ENCODE measurements at places on chromosomes 1 and 21. TPM values are rescaled to one million over a fixed set of nuclear protein-coding genes. Genes with fewer than 3 reads are reported as not detected.

- no peak overlapping the region for H3K27ac ChIP-seq
- H3K27me3 ChIP-seq: no peaks in the 10 kb centered on the region
- H3K4me3 ChIP-seq: no peak overlapping the region
- no peaks in the 10 kb centered on the region for H3K36me3 ChIP-seq
- DNase-seq: no peak
- H3K4me1 ChIP-seq: no peaks in the 10 kb centered on the region
Measured at GRCh38 chr1:119882132-119883049, 13.9 kb downstream of the ADAM30 start.

- H3K36me3 ChIP-seq: no peaks in the 10 kb centered on the region
- H3K4me3 ChIP-seq: no peak overlapping the region
- no peaks in the 10 kb centered on the region for H3K4me1 ChIP-seq
- no peak for DNase-seq
- H3K27ac ChIP-seq: no peak overlapping the region
Measured at GRCh38 chr1:97610748-97611147, 310.1 kb downstream of the DPYD start.

The PRAMEF33 gene
- not detected for polyA plus RNA-seq

The RPE65 gene
- not detected for polyA plus RNA-seq

GRCh38 chr1:235584973-235585372 is 64.6 kb downstream of the GNG4 start:
- H3K4me1 ChIP-seq: no peaks in the 10 kb centered on the region
- no peak overlapping the region for H3K4me3 ChIP-seq
- H3K27me3 ChIP-seq: no peaks in the 10 kb centered on the region
- no peak overlapping the region for H3K27ac ChIP-seq
- DNase-seq: no peak
- H3K36me3 ChIP-seq: no peaks in the 10 kb centered on the region

GRCh38 chr1:12544992-12545391 is 73.0 kb downstream of the DHRS3 start:
- no peaks in the 10 kb centered on the region for H3K36me3 ChIP-seq
- no peak overlapping the region for H3K4me3 ChIP-seq
- H3K4me1 ChIP-seq: no peaks in the 10 kb centered on the region
- no peak for DNase-seq

DNA sequence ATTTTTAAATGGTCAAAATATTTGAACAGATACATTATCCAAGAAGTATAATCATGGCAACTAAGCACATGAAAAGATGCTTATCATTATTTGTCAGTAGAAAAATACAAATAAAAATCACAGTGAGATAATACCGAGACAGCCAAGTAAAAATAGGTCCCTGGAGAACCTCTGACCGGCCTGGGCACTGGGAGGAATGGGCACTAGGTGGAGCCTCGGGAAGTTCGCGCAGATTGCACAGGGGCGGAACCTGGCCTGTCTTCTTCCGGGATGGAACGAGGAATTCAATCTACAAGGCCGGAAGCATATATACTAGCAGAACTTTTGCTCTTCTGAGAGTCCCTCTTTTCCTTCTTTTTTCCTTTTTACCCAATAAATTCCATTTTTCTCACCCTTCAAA is 148.5 kb upstream of the CHRM3 start:
- H3K36me3 ChIP-seq: no peaks in the 10 kb centered on the region
- H3K27me3 ChIP-seq: no peaks in the 10 kb centered on the region
- no peak overlapping the region for H3K27ac ChIP-seq

DNA sequence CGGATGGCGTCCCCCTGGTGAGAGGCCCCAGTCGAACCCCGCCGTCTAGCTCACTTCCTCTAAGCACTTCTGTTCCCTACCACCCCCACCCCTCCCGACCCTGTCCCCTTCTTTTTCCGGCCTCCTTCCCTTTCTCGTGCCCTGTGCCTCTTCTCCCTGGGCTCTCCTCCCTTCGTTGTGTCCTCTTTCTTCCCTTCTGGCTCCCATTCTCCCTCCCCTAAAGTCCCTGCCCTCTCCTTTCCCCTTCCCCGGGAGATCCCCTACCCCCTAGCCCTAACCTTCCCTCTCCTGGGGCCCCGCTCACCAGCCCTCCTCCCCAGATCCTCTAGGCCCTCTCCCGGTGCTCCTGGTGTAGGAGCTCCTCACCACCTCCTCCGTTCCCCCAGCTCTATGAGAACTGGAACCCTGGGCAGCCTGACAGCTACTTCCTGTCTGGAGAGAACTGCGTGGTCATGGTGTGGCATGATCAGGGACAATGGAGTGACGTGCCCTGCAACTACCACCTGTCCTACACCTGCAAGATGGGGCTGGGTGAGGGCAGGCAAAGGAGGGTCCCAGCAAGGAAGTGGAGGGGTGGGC is 15.9 kb downstream of the BCAN start:
- H3K36me3 ChIP-seq: no peaks in the 10 kb centered on the region
- peaks cover 13% of the 10 kb centered on the region for H3K27me3 ChIP-seq
- H3K4me3 ChIP-seq: peak overlapping the region; percentile 46
- no peak overlapping the region for H3K27ac ChIP-seq
- peaks cover 66% of the 10 kb centered on the region for H3K4me1 ChIP-seq
- DNase-seq: no peak

All from B cell (primary cell).